CD4-positive, alpha-beta T cell treated with Interleukin-4 for 4 hours (primary cell): ENCODE measurements at places on chromosomes 1 and 21.
A peak's percentile ranks its signal among the peaks of the same experiment; 100 is the strongest.

DNA sequence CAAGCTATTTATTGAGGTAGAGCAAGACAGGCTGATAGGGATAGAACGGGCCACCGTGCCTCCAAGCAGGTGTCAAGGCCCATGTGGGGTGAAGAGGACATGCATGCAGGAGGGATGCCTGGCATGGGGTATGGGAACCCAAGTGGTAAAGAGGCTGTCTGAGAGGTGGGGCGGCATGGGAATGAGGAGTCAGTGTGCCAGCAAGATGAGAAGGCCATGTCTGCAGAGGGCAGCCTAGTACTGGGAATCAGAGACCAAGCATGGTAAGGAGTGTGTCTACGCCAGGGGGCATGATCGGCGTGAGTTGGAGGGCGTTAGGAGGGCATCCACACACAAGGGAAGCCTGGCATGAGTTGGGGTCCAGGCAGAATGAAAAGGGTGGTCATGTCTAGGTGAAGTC is 303.7 kb upstream of the PLD5 start:
- DNase-seq: no peak

- peak; percentile 79 for DNase-seq
These were observed 72.1 kb downstream of the SKI start for GRCh38 chr1:2300004-2300771.

- no peak for DNase-seq
These were observed 1.4 kb upstream of the PODN start for GRCh38 chr1:53060579-53060978.

DNA sequence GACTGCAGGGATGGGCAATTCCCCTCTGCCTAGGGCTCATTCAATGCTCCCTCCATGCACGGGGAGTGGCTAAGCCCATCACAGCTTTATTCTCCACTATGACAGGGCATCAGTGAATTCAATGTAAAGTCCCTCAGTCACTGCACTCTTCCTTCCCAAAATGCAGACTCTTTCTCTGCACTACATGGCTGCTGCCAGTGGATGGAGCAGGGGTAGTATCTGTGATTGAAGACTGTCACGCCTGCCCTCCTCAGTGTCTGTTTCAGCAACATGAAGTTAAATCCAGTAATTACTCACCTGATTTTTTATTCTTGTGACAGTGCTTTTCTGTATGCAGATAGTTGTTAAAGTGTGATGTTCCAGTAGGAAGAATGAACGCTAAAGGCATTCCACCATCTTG is 1323.2 kb downstream of the AMY1C start:
- DNase-seq: no peak

GRCh38 chr1:248881261-248881660 is 22.4 kb upstream of the ZNF692 start:
- no peak for DNase-seq

GRCh38 chr1:83958704-83959103 is 40.2 kb downstream of the TTLL7 start:
- DNase-seq: no peak

DNA sequence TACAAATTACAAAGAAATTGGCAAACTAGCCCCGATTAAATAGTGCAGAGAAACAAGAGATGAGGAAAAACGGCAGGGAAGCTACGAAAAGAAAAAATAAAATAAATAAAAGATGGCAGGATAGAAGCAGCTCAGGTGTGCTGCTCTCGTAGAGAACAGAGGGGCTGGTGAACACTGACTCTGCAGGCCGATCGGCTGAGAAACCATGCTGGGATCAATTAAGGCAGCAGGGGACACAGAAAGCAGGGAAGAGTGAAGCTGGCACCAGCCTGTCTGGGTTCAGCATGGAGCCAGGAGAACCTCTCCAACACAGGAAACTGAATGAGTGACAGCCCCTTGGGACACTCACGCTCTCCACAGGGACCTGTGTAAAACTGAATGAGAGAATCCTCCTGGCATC is 39.5 kb upstream of the TMPRSS15 start:
- DNase-seq: no peak

DNA sequence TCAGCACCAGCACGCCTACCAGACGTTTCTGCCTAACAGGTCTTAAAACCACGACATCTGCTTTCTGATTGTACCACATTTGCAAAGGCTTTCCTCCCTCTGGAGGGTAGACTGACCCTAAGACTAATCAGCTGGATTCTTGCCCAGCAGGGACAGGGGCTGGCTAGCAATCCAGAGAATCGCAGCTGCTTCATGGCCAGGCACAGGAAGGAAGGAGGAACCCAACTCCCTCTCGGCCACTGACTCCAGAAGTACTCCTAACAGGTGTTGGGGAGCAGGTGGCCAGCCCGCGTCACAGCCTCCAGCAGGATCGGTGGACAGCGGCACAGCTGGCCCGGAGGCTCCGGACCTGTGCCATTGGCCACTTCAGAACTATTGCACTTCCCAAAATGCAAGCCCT is 180.8 kb downstream of the NPHP4 start:
- DNase-seq: no peak

DNA sequence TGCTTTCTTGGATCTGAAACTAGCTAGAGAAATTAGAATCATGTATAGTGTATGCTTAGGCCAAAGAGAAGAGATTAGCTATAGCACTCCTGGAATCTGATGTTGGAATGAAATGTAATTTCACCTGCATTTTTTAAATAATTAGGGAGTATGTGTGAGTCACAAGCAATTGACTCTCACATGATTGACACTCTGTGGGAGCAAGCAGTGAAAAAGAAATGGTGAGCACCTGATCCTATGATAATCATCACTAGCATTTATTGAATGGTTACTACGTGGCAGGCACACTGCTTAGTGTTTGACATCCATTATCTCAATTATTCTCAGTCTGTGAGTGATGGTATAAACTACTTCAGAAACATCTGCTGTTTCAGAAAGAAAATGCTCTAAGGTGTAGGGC is 176.6 kb downstream of the NRIP1 start:
- no peak for DNase-seq

DNA sequence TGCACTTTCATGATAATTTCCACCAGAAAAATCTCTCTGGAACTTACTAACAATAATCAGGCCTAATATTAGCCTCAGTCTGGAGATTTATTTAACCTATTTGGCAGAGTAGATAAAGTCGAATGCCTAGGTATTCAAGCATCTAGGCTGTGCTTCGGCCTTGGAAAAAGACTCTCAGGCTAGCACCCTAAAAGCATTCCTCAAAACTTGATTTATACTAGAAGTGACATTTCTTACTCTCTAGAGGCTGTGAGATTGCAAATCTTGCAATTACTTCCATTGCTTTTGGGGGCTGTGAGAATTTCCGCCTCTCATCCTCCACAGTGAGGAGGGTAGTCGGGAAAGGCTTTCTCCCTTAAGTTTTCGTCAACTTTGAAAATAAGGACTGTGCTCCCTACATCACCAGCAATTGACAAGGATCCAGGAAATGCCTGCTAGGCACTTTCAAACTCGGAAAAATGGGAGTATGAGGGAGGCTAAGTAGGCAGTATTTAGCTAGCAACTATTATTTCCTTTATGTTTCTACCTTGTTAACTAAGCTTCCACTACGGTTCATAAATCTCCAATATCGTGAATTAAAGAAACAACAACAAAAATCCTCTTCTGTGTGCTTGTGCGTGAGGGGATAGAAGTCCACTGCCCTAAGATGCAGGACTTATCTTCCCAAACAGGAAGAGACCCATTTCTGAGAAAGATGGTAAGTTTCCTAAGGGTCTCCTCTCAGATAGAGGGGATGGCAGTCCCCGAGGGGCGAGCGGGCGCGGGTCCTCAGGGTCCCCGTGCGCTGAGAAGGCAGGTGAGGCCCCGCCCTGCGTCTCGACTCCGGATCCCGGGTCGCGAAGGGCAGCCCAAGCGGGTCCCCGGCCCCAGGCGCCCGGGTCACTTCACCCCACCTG is 1.1 kb upstream of the LMO4 start:
- DNase-seq: no peak

GRCh38 chr1:153545067-153546055 is at the start of gene S100A4:
Gene S100A4 (minus strand): TSS chr1:153545806. CDS start chr1:153544794, 1,012 bp downstream.
- peak; percentile 94 for DNase-seq

GRCh38 chr1:45272913-45273371 is 53.8 kb upstream of the HPDL start:
- no peak for DNase-seq

DNA sequence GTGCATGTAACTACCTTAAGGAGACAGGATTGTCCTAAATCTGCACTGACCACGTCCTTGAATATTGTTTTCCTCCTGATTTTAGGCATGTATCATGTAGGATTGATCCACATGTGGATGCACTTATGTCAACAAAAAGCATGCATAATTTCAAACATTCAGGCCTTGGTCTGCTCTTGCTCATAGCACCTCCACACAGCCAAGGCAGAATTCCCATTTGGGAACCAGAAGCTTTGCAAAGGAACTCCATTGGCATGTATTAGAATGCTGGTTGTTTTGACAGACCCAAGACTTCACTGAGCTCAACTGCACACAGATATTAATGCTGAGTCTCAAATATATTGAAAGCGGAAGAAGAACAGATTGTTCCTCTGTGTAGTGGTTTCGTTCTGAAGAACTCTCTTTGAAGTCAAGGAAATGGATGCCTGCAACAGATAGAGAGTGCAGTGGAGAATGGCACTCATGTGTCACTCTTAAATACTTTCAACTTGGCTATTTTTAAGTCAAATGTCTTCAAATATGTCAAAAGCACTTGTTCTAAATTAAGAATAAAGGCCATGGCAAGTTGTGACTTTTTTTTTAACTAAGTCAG is 387.6 kb downstream of the LTN1 start:
- peak; percentile 53 for DNase-seq

DNA sequence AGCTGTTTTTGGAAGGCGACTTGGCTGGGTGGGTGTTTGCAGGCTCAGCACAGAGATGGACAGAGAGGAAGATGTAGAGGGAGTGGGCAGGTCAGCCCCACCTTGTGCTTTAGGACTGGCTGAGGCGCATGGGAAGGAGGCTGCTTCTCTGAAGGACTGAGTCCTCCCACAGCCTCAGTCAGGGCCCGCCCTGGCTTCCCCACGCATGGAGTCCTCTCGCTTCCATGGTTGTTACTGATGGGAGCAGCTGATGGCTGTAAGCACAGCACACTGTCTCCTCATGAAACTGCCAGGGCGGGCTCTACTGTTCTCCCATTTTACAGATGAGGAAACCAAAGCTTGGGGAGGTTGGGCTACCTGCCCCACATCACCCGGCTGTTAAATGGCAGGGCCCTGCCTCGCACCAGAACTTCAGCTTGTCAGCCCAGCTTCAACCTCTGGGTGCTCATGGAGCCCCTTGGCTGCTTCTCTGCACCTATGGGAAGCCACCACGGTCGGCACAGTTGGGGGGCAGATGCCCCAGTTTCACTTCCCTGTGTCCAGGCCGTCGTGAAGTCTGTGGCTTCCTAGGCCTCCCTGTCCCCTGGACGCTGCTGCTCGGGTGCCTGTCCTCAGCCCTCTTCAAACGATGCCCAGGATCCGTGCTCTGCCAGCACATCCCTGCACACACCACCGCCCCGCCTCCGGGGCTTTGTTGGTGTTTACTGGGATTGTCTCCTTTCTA is 2.4 kb downstream of the TMEM201 start:
- DNase-seq: no peak

GRCh38 chr1:184888505-184888904 is 85.8 kb downstream of the NIBAN1 start:
- no peak for DNase-seq

GRCh38 chr1:96557336-96557735 is 164.2 kb upstream of the PTBP2 start:
- DNase-seq: no peak

DNA sequence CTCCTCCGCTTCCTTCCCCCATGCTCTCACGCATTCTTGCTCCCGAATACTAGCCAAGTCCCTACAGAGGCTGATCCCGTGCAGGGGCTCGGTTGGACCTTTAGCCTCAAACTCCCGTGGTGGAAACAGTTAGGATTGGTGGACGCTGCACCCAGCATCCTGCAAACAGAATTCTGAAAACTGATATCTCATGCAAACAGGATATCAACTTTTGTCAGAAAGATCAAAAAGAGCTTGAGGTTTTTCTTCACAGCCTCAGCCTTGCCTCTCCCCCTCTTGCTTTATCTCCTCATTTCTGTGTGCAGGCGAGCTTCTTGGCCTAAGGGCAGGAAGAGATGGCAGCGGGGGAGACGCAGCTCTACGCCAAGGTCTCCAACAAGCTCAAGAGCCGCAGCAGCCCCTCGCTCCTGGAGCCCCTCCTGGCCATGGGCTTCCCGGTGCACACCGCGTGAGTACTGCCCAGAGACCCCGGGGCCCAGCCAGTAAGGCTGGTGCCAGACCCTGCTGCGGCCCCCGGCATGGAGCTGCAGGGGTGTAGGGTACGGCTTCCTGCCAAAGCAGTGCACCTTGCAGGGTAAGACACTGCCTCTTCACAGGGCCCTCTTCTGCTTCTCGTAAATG is at the start of gene UBASH3A:
Gene UBASH3A, plus strand, starts transcription at position 292 of the 621 bp plus-strand sequence. Its CDS starts 44 bp downstream, at position 336.
- DNase-seq: peak; percentile 77

- DNase-seq: no peak
These were observed 63.1 kb downstream of the ELK4 start for GRCh38 chr1:205568469-205569361.

DNA sequence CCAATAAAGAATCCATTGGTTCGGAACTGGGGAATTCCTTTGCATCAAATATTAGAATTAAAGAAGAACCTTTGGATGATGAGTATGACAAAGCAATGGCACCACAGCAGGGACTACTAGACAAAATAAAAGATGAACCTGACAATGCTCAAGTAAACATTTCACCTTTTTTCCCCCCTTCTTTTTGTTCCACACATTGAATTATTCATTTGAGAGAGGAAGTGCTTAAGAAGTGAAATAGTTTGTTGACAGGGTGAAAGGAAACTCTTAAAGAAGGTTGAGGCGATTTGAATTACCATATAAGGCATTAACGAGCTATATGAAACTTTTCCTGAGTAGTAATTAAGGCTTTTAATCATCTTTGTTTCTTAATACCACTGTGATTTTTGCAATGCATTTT is 93.1 kb downstream of the ZMYM4 start:
- DNase-seq: no peak

DNA sequence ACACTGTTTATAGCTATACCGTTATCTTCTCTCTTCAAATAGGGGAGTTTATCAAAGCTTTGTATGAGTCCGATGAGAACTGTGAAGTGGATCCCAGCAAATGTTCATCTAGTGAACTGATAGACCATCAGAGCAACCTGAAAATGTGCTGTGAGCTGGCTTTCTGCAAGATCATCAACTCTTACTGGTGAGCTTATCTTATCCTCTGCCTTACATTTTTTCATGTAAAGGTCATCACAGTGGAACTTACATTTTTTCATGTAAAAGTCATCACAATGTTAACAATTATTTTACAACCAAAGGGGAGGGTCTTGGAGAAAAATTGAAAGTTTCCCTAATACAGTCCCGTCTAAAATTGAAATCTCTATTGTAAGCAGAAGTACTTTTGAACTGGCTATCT is 45.2 kb downstream of the CLEC20A start:
- no peak for DNase-seq

DNA sequence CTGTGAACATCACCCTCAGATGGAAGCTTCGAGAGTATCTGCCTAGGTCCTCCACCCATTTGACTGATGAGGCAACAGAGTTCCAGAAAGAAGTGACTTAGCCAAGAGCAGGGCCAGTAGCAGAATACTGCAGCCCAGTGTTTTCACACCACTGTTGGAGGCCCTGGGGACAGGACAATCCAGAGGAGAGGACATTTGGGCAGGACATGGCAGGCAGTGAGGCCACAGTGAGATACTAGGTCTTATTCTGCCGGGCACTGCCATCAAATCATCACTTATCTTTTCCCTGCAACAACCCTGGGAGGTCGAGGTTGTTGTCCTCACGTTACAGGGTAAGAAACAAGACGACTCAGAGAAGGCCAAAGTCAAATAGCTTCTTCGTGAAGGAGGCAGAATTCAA is 5.5 kb upstream of the FOXO6 start:
- DNase-seq: no peak
